ENCODE measurements at places on chromosomes 2 and 18.

- DNase-seq: no peak
Observed at GRCh38 chr2:120398996-120399888, 53.3 kb downstream of the INHBB start.

DNA sequence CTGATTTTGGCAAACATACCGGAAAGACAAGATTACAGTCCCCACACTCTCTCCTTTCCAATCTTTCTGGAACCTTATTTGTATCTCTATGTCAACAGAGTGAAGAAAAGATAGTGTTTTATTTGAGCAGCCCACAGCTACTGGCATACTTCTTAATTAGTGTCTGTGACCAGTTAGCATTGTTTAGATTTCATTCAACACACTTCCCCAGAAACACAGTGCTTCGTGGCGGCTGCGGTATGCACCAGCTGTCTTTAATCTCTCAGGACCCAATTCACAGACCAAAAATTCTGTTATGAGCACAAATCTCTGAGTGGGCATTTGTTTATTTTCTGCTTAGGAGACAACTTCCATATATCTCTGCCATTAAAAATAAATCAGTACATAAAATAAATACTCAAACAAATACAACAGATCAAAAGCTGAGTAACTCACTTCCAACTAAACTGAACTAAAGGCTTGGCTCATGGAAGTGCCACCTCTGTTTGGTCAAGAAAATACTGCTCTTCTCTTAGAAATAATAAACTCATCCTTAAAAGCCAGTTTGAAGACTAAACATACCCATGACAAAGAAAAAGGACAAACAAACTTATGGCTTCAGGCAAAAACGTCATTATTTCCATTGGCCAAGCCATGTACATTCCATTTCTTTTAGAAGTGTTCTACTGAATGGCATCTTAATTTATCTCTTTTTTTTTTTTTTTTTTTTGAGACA is 392.4 kb downstream of the TXNL1 start:
- no peak for DNase-seq

- DNase-seq: no peak
Observed at GRCh38 chr2:42450136-42450535, 43.6 kb downstream of the KCNG3 start.

DNA sequence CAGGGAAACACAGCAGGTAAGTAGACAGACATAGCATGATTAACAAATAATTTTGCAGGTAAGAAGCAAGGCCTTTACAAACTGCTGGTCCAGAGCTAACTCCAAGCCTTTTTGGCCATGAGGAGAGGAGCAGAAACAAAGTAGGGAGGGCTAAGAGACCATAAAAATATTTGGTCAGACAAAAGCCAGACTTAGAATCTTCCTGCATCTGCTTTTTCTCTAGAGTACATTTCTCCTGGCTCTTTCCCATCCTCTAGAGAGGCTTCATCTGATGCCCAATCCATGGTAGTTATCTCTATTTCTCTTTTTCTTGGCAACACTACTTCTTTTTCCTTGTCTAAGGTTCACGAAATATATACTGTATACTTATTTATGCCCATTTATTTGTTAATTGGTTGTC is 577.1 kb downstream of the PIK3C3 start:
- DNase-seq: no peak

- no peak for DNase-seq
Observed at GRCh38 chr18:27073404-27073830, 111.7 kb downstream of the CHST9 start.

DNA sequence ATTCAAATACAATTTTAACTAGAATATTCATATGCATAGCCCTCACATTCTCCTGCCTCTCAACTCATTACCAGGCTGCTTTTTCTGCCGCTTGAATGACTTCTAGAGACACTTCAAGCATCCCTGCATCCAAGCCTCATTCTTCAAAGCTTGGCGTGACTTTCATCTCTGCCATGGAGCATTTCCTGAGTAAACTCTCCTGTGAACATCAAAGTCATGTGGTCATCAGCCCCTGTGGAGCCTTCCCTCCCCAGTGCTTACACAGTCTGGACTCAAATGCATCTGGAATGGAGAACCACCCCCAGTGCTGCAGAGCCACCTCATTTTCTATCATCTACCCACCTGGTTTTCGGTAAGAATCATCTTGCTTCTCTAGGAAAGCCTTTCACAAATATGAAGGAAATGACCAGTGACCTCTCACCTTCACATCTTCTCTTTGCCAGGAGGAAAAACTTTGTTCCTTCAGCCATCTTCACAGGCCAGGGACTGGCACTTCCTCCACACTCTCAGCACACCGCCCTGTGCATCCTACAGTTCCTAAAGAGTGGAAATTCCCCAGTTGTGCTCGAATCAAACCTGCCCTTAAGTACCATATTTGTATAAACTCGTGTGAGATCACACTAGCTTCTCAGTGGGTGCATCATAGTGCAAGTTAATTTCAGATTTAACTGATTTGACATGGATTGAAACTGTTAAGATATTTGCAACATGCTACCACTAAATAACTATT is 116.4 kb downstream of the COL6A3 start:
- peak; percentile 71 for DNase-seq

DNA sequence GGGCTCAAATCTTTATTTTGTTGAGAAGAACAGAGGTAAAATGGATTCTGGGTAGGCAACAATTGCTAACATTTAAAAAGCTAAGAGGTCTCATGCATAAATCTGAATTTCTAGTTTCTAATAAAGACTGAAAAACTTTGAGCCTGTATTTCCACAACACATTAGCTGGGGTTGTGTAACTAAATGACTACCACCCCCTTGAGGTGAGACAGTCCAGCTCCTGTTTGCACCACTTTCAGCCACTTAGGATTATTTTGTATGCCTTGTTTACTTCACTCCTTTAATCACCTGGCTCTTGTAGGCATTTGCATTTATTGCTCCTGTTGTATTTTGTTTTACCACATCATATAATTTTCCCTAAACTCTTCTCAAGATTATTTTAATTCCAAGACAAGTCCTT is 376.6 kb downstream of the PTH2R start:
- peak; percentile 27 for DNase-seq

GRCh38 chr18:27652480-27653121 is 467.5 kb upstream of the CHST9 start:
- no peak for DNase-seq

GRCh38 chr2:172231508-172231907 is 128.8 kb upstream of the DLX2 start:
- no peak for DNase-seq

- DNase-seq: no peak
Observed at GRCh38 chr18:70181015-70181414, 24.5 kb downstream of the RTTN start.

DNA sequence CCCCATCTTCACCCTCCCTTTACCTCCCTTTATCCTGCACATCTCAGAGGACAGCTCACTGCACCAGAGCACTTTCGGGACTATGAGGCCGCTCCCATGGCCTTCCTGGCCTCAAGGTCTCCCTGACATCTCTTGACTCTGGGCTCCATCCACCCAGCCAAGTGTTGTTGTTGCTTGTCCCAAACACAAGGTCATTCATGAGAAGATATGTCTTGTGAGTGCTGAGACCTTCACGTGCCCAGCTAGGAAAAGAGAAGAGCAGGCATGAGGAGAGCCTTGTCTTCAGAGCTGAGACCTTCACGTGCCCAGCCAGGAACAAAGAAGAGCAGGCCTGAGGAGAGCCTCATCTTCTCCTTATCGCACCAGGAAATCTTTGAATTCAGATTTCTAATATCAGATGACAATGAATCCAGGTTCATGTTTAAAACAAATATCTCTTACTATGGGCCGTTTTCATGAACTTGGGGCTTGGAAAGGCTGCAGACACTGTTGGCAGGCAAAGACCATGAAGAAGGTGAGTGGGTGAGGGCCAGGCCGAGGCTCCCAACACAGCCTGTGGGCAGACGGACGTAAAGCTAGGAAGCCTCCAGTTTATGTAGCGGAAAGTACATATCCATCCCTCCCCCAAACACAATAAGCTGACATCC is 256.1 kb downstream of the NDUFA10 start:
- DNase-seq: no peak
